Activated CD4-positive, alpha-beta T cell treated with anti-CD3 and anti-CD28 coated beads, Interleukin-2, amount 10 ng/mL, durations not matched to agents 24 days and 14 days (primary cell): ENCODE measurements at places on chromosomes 1 and 21.

- DNase-seq: no peak
Measured at GRCh38 chr21:46620846-46621245, 14.6 kb upstream of the PRMT2 start.

DNA sequence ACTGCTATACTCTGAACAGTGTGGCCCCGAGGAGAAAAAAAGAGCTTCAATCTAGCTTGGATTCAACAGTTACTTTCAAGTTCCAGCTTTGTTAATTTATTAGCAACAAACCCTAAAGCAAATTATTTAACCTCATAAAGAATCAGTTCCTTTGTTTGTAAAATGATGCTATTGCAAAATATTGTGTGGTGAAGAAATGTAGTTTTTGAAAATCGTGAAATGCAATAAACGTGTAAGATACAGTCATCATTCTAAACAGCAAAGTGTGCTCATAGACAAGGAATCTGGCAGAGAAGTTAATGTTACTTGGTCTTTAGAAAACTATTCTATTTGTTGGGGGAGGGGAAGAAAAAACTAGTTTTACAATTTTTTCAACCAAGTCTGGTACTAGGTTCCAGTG lies 297.6 kb upstream of the ADGRL4 start:
- no peak for DNase-seq

DNA sequence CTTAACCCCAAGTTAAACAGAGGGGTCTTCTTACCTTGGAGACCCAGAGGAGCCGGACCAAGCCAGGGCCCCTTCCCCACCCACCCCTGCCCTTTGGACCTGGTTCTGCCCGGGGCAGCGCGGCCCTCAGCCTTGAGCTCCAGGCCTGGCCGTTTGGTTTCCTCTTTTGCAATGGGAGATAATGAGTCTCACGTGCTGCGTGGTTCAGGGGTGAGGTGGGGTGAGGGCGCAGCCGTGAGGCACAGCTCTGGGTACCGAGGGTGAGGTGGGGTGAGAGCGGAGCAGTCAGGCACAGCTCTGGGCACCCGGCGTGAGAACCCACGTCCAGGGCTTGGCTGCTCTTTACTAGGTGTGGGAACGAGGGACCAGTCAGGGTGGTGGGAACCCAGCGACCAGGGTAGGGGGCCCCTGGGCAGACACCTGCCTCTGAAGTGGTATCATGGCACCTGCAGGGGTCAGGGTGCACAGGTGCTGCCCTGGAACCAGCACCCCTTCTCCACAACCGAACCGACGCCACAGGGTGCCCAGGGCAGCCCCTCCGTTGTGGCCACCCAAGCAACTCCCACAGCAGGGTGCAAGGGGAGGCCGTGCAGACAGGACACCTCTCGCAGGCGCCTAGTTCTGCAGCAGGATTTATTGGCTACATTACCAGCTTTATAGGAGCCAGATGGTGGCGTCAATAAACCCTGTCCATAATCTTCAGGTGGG lies 182.2 kb downstream of the PRDM16 start:
- DNase-seq: no peak

GRCh38 chr1:245546875-245547274 lies 392.1 kb downstream of the KIF26B start:
- no peak for DNase-seq

DNA sequence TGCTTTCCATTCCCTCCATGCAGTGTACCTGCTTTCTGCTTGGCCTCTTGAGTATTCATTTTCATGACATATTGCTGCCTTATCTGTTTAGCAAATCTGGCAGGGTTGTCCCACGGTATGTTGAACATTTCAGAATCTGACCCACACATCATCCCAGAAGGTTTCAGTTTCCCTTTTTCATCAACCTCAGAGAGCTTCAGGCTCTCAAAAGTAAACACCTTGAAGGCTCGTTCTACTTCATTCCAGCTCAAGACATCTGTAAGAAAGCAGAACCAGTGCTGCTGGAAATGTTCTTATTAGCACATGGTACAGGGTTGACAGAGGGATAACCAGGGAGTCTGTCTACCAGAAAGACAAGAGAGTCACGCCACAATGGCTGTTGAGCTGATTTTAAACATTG lies 103.6 kb downstream of the SPAG17 start:
- DNase-seq: peak; percentile 56

- no peak for DNase-seq
Measured at GRCh38 chr1:157519451-157519850, 32.9 kb downstream of the FCRL5 start.

GRCh38 chr1:58929671-58930325 lies 146.0 kb upstream of the JUN start:
- peak; percentile 86 for DNase-seq

DNA sequence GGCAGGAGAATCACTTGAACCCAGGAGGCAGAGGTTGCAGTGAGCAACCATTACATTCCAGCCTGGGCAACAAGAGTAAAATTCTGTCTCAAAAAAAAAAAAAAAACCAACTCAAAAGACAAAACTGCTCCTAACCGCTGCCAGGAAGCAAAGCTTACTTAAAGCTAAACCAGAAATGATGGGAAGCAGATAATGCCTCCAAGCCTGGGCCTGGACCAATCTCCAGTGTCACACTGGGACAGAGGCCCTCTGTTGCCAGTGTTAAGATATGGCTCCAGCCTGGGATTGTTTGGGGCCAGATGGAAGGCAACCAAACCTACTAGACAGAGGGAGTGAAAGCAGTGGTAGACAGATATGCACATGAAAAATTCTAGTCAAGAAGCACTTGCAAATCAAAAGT lies 36.9 kb downstream of the NSL1 start:
- DNase-seq: no peak
